ENCODE measurements at places on chromosomes 3 and 15.

- DNase-seq, result no peak
Measured at GRCh38 chr3:5016211-5017161, 37.2 kb downstream of the BHLHE40 start.

- DNase-seq, result no peak
Measured at GRCh38 chr15:83435202-83435601, 11.9 kb upstream of the SH3GL3 start.

DNA sequence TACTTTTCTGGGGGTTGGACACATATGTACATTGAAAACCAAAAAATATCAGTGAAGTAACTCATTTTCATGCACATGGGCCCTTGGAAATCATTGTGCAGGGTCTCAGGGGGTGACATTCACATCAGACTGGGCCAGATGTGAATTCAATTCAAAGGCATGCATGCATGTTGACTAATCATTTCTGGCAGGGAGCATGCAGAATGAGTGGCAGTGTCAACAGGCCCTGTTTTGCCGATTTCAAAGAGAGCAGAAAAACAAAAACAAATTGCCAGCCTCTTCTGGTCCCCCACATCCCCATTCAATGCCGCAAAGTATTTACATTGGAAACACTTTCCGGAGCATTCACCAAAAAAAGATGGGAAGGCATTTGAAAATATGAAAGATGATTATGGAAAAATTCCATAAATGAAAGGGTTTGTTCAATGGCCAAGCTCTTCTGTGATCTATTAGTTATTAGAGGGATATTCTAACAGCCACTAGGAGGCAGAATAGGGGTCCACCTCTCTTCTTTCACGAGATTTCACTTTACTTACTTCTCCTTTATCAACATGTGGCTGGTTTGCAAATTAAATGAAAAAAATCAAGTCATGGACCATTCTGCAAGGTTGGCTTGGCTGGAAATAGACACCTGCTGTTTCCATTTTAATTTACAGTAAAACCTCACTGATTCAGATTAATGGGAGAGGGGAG, 119.9 kb upstream of the FEZF2 start:
- DNase-seq, result no peak

GRCh38 chr3:9864200-9864927, 15.7 kb downstream of the CIDEC start:
- no peak for DNase-seq

GRCh38 chr3:72563690-72564370, 284.4 kb downstream of the SHQ1 start:
- no peak for DNase-seq

- no peak for DNase-seq
Measured at GRCh38 chr3:98331329-98331728, 22.3 kb upstream of the OR5K4 start.

GRCh38 chr3:155449613-155450267, 156.3 kb upstream of the STRIT1 start:
- no peak for DNase-seq

DNA sequence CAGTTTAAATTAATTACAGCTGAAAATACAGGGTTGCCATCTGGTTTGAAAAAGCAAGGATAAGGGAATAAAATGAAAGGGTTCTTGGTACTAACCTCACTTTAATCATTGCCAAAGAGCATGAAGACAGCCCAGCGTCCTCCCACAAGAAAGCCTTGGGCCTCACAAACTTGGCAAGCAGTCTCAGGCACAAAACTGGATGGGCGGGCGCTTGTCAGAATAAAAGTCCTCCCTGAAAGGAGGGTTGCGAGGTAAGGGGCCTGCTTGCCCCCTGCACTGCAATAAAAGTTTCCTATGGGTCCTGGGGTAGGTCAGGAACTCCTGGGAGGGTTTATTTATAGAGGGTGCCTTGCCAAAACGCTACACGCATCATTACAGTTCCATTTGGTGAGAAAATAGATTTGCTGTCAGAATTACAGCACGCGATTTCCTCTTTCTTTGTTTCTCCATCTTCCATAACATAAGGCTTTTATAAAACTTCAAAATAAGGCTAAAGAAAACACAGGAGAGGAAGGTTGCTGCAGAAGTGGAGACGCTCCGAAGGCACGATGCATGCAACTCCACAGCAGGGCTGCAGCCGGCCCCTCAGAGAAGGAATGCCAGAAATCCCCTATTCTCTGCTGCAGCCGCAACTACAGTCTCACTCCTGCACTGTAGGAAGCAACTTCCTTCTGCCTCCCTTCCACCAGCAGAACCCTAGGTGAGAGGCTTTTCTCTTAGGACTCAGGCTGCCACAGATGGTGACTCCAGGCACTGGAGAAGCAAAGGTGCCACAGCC, 61.3 kb downstream of the VGLL4 start:
- no peak for DNase-seq
